Keratinocyte (primary cell): ENCODE measurements at places on chromosomes 2 and 18. TPM values are rescaled to one million over a fixed set of nuclear protein-coding genes. Genes with fewer than 3 reads are reported as not detected.

GRCh38 chr2:94870440-94871225 lies 597 bp upstream of the TEKT4 start:
- DNase-seq = no peak

DNA sequence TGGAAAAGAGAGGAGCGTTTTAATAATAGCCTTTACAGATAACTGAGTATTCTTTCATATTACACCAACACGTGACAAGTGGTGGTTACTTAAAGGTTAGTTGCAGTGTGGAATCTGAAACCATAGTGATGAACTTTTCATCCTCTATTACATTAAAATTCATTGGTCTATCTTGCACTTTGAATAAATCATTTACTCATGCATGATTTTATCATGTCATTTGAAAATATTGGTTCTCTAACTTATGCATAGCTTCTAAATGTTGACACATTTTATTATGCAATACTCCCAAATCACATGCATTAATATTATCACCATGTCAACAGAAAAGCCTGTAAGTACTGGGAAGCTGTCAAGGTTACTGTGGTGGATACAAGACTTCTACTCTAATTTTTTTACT lies 1432.2 kb downstream of the LRP1B start:
- DNase-seq = no peak

DNA sequence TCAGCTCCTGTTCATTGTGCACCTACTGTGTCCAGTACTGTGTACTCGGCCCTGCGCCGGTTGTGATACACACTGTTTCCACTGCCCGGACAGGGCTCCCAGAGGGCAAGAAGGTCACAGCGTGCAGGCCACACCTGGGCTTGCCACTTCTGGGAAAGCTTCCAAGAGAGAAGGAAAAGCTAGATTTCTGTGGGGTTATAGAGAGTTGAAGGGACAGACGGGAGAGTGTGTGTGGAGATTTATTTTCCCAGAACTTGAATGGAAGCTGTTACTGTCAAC lies 3.8 kb upstream of the CNDP1 start:
- DNase-seq = no peak

The ABCG5 gene
- polyA plus RNA-seq = not detected in 3 replicates

The PCARE gene
- polyA plus RNA-seq = 0.01 TPM in 1 of 3 replicates, not detected in the others

The CNDP1 gene
- polyA plus RNA-seq = not detected in 3 replicates

The SP5 gene
- not detected in 3 replicates for polyA plus RNA-seq

DNA sequence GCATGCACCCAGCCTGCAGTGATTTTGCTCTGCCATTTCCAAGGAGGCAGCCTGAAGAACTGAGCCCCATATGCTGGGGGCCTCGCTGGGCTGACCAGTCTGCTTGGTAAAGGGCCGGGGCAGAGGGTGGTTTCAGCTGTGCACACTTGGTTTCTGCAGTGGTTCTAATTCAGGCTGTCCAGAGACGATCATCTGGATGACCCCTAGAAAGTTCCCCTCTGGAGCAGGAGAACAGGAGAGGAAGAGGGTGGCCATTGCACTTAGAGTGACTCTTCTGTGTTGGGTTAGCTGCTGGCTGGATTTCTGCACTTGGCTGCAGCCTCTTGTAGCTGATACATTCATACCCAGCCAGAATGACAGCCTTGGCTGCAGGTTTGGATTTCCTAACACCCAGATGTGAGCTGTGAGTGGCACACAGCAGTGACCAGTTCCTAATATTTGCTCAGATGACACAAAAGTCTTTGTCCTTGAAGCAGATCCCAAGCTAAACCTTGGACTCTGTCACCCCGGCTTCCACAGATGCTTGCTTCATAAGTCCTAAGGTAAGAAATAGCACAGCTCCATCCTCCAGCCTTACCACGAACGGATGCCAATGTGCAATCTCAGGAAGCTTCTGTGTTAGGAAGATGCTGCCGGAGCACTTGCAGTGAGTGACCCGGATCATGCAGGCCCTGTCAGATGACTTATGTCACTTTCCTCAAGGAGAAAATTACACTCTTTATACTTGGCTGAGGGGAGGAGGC lies 105.6 kb downstream of the HNRNPLL start:
- no peak for DNase-seq

GRCh38 chr2:106953236-106953635 lies 67.3 kb upstream of the ST6GAL2 start:
- DNase-seq = no peak

The TMEM169 gene
- polyA plus RNA-seq = 0.07 to 0.08 TPM in 2 of 3 replicates, not detected in the other

- no peak for DNase-seq
Measured at GRCh38 chr2:151841047-151841424, 12.8 kb upstream of the ARL5A start.

The TDRD15 gene
- not detected in 3 replicates for polyA plus RNA-seq

DNA sequence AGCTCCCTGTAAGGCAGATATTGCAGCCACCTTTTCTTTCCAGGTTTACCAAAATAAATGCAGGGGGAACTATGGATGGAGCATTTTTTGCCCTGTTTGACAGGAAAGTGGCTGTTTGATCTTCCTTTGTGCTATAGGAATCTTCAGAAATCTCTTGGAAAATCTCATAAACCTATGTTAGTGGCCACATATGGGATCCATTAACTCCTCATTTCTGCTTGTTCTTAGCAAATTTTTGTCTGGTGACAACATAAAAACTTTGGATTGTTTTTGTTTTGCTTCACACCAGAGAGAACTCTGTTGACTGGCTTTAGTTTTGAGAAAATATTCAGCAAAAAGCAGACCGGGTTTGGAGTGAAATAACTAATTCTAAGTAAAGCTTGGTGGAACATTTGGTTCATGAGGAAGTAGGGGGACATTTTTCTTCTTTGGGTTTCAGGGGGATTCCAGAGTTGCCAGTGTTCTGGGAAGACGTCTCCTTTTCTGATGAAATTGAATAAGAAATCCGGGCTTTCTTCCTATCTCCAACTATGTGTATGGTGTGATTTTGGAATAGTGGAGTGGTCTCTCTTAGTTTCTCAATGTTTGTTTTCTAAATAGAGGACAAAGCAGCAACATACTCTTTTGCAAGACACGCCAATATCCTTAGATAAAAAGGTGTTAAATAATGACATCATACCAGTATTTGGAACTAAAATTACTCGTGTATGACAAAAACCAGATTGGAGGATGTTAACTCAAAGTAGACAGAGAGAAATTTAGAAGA lies 174.4 kb downstream of the ICOS start:
- no peak for DNase-seq

- DNase-seq = no peak
Measured at GRCh38 chr2:150549381-150549780, 61.9 kb upstream of the RND3 start.

The LIMS1 gene
- polyA plus RNA-seq = 62.5 to 99.3 TPM (median 72.5 TPM) in 3 replicates

DNA sequence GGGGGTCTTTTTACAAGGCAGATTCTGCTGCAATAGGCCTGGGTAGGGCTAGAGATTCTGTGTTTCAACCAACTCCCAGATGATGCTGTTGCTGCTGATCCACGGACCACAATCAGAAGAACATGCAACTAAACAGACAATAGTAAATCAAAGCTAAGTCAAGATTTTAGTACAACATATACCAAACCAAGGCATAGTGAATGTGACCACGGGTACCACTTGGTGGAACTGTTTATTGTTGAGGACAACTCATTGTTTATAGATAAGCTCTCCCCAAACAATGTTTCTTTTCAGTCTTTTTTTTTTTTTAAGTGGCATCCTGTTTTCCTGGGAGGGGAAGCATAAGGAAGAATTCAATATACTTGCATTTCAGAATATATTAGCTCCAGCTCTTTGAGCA lies 36.0 kb upstream of the DARS1 start:
- DNase-seq = no peak

The RIT2 gene
- polyA plus RNA-seq = not detected in 3 replicates

DNA sequence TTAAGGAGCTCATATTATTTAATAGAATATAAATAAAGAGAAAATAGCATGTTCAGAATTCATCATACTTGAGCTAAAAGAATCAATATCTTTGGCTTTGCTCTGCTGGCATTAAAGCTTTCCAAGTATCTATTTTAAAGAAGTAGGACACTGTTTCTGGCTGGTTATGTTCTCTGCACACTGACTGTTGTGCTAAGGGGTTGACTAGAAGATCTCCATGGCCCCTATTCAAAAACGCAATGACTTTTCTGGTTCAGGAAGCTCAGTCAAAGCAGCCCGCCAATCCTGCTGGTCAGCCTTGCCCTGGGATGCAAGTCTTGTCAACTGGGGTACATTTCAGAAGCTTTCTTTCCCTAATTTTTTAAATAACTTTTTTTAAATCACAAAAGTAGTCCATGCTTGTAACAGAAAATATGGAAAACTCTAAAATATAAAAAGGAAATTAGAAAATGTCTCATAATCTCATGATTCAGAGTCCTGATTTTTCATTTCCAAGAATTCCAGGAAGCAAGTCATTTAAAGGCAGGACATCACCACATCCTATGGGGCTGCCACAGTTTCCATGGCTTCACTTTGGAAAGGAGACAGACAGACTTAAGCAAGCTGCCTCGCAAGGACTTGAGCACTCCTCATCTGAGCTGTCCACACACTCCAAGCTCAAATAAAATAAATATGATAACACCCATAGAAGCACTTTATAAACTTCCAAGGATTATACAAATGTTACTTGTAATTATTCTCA lies 195.1 kb downstream of the TXNL1 start:
- DNase-seq = no peak

The CAVIN2 gene
- polyA plus RNA-seq = 5.3 to 10.2 TPM (median 9.4 TPM) in 3 replicates

GRCh38 chr18:60888071-60888624 lies 445.1 kb upstream of the CDH20 start:
- no peak for DNase-seq

DNA sequence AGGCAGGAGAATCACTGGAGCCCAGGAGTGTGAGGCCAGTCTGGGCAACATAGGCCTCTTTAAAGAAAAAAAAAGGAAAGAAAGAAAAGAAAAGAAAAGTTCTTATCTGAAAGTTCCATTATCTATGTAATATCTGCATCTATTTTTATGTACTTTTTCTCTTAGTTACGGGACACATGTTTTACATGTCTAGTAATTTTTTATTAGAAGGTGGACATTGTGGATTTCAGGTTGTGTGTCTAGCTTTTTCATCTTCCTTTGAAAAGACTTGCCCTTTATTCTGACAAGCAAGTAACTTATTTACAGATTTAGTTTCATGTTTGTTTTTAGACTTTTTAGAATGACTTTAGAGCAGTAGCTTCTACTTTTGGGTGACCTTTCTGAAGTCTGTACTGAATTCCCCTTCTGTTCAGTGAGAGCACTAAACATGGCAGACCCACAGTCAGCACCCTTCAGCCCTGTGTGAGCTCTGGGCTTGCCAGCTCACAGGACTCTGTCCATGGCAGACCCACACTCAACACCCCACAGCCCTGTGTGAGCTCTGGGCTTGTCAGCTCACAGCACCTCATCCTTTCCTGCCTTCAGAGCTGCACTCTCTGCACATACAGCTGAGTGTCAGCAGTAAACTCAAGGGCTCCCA lies 17.5 kb downstream of the TRAPPC12 start:
- DNase-seq = no peak

DNA sequence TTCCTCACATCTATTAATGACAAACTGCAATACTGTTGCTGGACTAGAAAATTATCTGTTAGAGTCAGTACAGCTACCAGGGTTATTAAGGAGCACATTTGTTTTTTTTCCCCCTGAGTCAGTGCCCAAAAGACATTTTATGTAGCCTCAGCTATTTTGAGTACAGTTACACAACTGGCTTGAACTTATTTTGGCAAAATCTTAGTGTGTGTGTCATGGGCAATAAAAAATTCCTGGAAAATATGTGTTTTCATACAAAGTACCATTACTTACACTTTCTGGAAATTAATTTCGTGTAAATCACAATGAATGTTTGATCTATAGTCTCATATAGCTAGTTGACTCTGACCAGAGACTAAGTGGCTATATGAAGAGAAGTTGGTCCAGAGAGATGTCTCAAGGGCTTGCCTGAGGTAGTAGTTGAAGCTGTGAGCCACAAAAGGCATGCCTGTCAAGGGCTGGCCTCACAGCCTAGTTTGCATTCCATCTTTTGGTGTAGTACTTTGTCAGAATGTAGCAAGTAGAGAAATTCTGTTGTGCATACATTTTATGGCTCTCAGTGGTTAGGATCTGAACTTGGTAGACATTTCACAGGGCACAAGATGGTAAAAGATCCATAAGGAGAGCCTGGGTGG lies 283.4 kb downstream of the MTX2 start:
- DNase-seq = no peak

- DNase-seq = no peak
Measured at GRCh38 chr18:32029558-32029957, 10.9 kb downstream of the RNF125 start.

The HOXD9 gene
- polyA plus RNA-seq = not detected in 3 replicates

DNA sequence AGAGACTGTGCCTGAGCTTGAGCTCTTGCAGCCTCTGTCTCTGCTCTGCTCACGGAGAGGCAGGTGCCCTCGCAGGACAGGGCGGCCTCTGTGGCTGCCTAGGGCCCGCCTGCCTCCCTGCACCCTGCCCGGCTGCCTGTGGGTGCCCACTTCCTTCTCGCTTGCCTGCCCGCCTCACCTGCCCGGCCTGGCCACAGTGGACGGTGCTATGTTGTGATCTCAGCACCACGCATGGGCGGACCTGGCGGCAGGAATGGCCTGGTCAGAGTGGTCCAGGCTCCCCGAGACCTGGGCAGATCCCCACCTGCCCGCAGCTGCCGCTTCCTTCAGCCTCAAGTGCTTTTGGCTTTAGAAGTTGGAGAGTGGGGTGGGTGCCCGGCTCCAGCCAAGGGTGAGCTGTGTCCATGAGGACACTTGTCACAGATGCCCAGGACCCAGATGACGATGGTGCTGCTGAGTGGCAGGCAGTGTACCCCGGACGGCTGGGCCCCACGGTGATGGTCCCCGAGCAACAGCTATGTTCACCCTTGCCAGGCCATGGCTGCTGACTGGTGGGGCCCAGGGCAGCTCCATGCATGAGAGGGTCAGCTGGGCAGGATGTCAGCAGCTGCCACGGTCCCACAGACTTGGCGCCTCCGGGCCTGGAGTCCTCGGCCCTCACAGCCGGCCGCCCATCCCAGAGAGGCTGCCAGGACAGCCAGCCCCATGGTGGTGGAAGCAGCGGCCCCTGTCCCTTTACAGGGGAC lies 25.3 kb downstream of the RTP5 start:
- DNase-seq = no peak

- no peak for DNase-seq
Measured at GRCh38 chr18:8300751-8301410, 308.4 kb upstream of the RAB12 start.

DNA sequence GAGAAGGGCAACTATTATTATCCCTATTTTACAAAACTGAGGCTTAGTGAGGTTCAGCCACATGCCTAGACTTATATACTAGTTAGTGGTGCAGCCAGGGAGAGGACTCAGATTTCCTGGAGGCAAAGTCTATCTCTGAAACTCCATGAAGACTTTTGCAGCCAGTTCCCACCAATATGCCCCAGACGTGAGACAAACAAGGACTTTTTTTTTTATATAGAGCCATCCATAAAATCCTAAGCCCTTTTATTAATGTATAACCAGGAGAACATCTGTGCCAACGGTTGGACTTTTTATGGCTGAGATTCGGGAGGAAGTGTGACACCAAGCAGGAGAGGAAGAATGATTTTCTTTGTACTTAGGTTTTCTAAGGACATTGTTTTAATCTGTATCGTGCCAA lies 29.9 kb downstream of the LIPG start:
- no peak for DNase-seq

The BCL11A gene
- polyA plus RNA-seq = 3.8 to 5.3 TPM (median 5.0 TPM) in 3 replicates
